ENCODE measurements at places on chromosomes 4 and X. TPM values are rescaled to one million over a fixed set of nuclear protein-coding genes. Genes with fewer than 3 reads are reported as not detected.
A peak's percentile ranks its signal among the peaks of the same experiment; 100 is the strongest.

- DNase-seq, result no peak
These were observed 70.1 kb downstream of the IL15 start for GRCh38 chr4:141706445-141706844.

GRCh38 chr4:24236532-24236931 is 346.7 kb upstream of the PPARGC1A start:
- DNase-seq, result no peak

DNA sequence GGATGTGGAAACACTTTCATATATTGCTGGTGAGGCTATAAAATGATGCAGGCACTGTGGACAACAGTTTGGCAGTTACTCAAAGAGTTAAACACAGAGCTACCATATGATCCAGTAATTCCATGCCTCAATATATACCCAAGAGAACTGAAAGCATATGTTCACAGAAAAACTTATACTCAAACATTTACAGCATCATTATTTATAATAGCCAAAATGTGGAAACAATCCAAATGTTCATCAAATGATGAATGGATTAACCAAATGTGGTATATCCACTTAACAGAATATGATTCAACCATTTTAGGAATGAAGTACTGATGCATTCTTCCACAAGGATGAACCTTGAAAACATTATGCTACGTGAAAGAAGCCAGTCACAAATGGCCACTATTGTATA is 603.8 kb downstream of the IQCM start:
- no peak for DNase-seq

GRCh38 chrX:147183161-147183560 is 368.6 kb upstream of the CXorf51A start:
- DNase-seq, result no peak

- DNase-seq, result no peak
These were observed 33.3 kb upstream of the ARSJ start for GRCh38 chr4:114012749-114013148.

DNA sequence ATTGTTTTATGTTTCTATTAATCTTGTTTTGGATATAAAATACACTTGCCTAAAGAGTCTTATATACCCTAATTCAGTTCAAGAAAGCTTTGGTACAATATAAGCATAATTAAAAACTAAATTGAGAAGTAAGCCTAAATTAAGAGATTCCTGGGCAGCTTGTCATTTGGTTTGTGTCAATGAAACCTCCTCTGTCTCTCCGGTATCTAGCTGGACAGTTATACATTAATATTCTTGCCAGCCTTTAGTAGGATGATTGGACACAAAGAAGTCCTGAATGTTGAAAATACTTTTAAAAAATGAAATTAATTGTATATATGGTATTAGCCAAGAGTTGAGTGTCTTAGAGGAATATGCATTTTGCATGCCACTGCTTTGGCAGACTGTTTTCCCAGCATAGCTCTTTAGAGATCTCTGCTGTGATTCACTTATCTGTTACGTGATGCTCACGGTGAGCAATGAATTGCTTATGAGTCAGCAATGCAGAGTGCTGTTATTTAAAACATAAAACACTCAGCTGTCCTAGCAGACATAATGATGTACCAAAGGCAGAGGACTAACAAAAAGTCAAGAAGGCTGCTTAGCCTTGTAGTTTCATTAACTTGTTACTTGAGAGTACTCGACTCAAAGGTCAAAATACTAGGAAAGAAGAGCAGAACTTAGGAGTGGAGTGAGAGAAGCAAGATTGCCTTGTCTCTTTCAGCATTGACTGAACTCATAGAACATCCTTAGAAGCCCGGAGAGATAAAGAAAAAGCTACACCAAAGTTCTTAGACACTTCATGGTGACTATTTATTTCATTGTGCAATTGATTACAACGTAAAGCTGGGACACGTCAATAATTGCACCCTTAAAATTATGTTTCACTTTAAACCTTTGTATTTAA is 1296.1 kb upstream of the PCDH7 start:
- DNase-seq, result no peak

GRCh38 chr4:28073860-28074555 is 1213.4 kb downstream of the STIM2 start:
- DNase-seq, result no peak

DNA sequence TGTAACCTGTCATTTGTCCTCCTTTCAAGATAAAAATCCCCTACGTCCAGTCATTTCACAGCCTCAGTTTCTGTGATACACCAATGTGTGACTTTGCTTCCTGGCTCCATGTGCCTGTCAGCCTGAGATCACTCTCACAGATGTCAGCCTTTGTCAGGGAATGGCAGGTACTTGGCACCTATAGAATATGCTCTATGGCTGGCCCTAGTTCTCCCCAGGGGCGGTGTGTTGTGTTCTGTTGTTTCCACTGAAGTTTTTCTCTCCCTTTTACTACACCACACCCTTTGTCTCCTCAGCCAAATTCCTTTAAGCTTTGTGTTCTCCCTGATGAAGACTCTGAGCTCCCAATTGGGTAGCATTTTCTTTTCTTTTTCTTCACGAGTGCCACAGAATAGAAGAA is 81.7 kb downstream of the ALPK1 start:
- DNase-seq, result no peak

DNA sequence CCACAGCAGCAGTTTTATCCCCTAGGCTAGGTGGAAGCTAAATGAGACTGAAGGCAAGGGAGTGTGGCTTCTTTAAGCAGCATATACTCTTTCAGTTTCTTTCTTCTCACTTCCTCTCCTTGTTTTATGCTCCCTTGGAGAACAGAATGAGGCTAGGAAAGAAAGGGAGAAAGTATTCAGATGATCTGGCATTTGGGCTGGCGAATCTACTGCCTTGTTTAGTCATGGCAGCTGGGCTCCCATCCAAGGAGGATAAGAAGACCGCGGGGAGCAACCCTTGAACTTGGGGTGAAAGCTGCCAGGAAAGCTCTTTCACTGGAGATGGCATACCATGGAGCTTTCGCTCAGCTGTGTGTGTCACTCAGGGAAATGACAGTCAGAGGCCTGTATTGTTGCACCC is 72.1 kb downstream of the ARHGEF38 start:
- DNase-seq, result peak; percentile 80

DNA sequence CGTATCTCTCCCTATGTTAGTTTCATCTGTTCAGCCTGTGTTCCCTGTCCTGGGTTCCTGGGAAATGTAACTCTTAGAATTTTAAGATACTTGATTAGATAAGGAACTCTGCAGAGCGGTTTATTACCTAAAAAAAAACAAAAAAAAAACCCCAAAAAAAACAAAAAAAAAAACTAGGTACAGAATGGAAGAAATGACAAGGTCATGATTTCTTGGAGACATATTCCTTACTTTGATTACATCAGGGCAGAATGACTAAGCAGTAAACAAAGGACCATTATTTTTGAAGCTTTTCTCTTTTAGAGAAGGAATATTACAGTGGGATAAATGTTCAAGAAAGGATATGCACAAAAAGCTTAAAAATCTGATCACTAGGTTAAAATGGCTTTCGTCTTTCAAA is 171.8 kb downstream of the ARAP2 start:
- DNase-seq, result no peak

DNA sequence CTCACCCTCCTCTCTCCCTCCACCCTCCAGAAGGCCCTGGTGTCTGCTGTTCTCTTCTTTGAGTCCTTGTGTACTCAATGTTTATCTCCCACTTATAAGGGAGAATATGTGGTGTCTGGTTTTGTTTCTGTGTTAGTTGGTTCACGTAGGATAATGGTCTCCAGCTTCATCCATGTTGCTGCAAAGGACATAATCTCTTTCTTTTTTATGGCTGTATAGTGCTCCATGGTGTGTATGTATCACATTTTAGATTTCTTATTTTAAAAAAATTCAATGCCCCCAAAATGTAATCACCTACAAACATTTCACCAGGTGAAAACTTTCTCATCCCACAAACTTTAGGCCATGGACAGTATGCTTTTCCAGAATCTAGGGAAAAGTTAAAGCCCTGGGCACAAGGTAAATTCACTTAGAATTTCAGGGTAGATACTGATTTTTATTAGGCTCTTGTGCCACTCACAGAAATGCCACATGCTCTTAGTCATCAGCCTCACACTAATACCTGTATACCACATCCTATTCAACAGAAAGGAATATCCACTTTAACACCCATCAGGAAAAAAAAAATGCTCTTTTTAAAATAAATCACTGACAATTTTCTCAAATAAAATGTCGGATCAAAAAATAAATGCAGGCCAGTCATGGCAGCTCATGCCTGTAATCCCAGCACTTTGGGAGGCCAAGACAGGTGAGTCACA is 104.8 kb upstream of the ENPP6 start:
- DNase-seq, result no peak

DNA sequence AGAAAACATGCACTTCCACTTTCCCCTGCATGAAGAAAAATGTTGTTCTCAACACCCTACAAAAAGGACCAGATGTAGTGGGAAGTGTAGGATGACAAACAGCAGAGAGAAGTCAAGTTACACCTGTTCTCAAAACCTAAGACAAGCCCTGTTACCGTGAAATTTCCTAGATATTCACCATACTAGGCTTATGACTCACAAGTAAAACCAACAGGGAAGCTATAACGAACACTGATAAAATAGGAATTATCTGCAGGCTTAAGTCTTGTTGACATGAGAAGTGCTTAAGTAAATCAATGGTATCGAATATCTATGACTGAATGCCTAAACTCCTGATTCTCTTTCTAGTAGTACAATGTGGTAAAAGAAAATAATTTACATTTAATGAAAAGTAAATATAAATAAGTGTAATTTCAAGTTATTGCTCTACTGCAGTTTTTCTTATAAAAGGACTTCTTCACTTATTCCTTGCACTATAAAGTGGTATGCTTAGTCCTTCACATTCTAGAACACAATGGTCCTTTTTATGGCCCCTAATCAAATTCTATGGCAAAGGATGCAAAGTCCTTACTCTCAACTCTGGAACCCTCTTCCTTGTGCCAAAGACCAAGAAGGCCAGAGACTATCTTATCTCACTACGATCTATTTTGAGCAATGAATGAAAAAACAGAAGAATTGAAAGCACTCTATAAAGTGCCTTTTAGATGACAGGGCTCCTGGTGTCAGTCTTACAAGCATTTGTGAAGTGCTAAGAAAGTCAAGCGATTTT is 19.6 kb downstream of the AP1S2 start:
- no peak for DNase-seq

- DNase-seq, result no peak
These were observed 18.1 kb downstream of the PIR start for GRCh38 chrX:15475021-15475420.

DNA sequence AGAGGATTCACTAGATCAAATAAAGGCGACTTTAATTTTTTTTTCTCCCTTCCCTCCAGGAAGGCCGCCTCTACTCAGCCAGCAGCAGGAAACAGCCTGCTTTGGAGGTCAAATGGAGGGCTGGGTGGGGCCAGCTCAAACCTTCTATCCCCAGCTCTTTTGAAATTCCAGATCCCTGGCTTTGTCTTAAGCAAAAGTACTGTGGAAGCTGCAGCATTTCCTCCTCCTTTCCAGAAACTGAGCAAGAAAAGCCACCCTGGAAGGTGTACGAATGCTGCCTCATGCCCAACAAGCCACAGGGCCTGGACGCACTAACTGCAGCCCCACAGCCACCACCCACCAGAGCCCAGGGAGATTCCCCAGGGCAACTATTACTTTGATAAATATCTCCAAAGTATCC is 55.1 kb upstream of the ZCCHC13 start:
- no peak for DNase-seq

DNA sequence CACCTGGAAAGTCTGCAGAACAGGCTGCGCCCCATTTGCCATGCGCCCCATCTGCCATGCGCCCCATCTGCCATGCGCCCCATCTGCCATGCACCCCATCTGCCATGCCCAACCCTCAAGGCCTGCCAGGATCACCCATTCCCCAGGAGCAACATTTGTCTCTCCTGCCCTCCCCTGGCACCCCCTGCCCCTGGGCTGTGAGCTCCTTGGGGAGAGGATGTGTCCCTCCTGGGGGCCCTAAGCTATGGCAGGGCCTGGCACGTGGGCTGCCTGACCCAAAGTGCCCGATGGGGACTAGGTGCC is 82.6 kb downstream of the FAM53A start:
- DNase-seq, result no peak

GRCh38 chr4:41192136-41192535 is 22.2 kb downstream of the APBB2 start:
- DNase-seq, result no peak

DNA sequence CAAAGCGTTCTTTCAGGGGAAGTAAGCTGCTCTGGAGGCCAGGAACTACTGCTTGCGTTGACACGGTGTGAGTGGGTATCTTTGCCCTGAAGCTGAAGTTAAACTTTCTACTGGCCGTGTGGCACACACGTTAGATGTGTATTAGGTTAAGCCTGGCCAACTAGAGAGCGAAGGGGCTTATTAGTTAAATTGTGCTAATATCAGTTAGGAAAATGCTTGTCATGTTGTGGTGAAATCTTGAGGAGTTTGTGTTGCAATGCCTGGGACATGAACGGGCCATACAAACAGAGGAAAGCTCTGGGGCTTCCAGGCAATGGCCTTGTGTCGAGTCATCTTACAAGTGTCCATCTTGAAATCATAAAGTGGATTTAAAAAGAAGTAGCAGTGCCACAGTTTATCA is 62.6 kb downstream of the NSUN7 start:
- DNase-seq, result no peak

GRCh38 chr4:121200795-121201472 is 36.8 kb upstream of the TNIP3 start:
- DNase-seq, result no peak

DNA sequence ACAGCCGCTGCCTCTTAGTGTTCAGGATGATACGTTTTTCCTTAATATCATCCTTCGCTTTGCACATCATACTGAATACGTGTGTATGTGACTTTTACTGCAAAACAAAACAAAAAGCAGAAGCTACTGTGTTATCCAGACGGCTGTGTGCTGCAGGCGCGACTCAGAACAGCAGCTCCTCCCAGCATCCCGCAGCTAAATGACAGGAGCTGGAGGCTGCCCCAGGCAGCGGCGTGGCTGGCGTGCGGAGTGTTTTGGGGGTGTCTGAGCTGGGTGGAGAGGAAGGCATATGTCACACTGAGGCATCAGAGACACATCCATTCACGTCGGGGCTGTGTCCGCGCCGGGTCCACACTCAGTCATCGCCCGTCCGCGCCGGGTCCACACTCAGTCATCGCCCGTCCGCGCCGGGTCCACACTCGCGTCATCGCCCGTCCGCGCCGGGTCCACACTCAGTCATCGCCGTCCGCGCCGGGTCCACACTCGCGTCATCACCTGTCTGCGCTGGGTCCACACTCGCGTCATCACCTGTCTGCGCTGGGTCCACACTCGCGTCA is 16.6 kb downstream of the PCGF3 start:
- no peak for DNase-seq

GRCh38 chr4:48565362-48566033 is 75.4 kb downstream of the ZAR1 start:
- no peak for DNase-seq

NPY2R gene
- not detected for polyA plus RNA-seq

PPEF1 gene
- polyA plus RNA-seq, result 0.12 TPM

MED28 gene
- polyA plus RNA-seq, result 6.5 TPM

TLR3 gene
- 1.7 TPM for polyA plus RNA-seq

NDST4 gene
- 0.61 TPM for polyA plus RNA-seq

REELD1 gene
- polyA plus RNA-seq, result not detected

GDPD2 gene
- polyA plus RNA-seq, result not detected

POLA1 gene
- polyA plus RNA-seq, result 2.7 TPM

TEX13B gene
- not detected for polyA plus RNA-seq

MAGEB1 gene
- not detected for polyA plus RNA-seq

STK32B gene
- polyA plus RNA-seq, result 1.5 TPM

AGTR2 gene
- polyA plus RNA-seq, result not detected

NPNT gene
- 25.7 TPM for polyA plus RNA-seq

Measured in stomach (tissue), 19 donors.